ENCODE measurements at places on chromosomes 7 and 10.
A peak's percentile ranks its signal among the peaks of the same experiment; 100 is the strongest.

- no peak for DNase-seq
Observed at GRCh38 chr7:25787336-25787735, 364.7 kb upstream of the NFE2L3 start.

DNA sequence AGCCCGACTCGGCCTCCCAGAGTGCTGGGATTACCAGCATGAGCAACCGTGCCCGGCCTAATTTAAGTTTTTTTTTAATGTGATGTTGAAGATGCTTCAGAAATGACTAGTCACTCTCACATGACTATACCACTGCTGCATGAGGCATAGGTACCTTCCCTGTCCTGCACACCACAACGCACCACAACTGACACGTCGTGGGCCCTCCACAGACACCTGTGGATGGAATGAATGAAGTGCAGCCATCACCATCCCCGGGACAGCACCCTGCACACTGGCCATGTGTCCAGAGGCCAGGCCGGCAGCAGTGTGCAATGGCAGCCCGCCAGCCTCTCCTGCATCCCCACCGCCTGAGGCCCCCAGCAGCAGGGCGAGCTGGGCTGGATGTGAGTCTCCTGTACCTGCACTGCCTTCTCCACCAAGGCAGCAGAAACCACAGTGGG, 55.1 kb downstream of the VOPP1 start:
- DNase-seq, result no peak

GRCh38 chr7:92625617-92626016, 35.4 kb upstream of the FAM133B start:
- DNase-seq, result no peak

DNA sequence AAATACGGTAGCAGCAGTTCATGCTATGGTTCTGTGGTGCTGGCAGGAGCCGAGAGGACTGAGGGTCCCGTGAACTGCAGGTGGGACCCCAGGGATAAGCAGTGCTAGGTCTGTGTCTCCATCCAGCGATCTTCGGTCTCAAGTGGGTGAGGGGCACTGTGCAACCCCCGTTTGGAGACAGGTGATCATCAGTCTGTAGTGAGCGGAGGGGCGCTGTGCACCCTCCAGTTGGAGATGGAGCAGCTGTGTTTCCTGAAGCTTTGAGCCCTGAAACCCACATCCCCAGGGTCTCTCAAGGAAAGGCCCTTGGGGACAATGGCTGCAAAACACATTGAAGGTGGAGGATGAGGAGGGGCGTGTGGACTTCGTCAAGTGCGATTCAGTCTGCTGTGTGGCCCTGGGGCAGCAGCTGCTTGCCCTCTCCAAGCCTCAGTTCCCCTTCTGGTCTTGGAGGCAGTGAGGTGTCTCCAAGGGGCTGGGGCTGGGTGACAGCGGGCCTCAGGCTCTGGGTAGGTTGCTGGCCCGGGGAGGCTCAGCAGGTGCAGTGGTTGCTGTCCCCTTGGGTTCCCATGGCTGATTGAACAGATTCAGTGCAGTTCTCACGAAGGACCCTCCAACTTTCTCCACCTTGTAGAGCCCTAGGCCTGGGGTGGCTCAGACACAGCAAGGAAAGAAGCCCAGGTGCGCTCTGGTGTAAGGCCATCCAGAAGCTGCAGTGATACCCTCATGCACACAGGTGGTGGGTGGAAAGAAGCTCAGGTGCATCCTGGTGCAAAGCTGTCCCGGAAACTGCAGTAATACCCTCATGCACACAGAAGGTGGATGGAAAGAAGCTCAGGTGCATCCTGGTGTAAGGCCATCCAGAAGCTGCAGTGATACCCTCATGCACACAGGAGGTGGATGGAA, 160.6 kb downstream of the ADARB2 start:
- DNase-seq, result no peak

GRCh38 chr7:131124001-131124629, 203.6 kb upstream of the MKLN1 start:
- DNase-seq, result no peak

DNA sequence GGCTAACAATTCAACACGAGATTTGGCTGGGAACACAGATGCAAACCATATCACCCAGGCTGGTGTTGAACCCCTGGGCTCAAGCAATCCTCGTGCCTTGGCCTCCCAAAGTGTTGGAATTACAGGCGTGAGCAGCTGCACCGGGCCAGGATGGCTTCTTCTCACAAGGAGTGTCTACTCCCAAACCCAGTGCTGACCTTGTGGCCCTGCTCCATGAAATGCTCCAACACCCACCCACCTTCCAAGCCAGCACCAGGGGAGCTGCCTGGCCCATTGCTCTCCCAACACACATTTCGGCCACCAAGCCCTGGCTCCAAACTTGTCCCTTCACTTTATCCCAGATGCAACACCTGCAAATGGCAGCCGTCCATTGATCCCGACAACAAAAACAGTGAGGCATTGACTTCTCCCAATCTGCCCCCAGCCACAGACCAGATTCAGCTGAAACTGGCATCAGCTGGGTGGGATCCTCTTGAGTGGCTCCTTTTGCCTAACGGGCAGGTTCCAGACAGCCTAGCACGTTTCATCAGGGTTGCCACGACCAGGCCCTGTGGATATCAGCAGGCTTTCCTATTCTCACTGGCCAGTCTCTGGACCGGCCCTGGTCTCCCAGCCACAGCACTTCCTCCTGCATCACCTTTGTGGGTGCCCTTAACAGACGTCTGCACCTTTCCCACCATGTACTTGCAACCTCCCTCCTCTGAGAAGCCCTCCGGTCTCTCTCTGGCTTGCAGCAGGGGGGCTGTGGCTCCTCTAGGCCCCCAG, 105.7 kb upstream of the CARD11 start:
- DNase-seq, result no peak

GRCh38 chr10:75469006-75469616, 37.7 kb downstream of the LRMDA start:
- peak; percentile 30 for DNase-seq

- peak; percentile 94 for DNase-seq
Observed at GRCh38 chr10:42367532-42368230, 270.7 kb downstream of the ZNF33B start.

DNA sequence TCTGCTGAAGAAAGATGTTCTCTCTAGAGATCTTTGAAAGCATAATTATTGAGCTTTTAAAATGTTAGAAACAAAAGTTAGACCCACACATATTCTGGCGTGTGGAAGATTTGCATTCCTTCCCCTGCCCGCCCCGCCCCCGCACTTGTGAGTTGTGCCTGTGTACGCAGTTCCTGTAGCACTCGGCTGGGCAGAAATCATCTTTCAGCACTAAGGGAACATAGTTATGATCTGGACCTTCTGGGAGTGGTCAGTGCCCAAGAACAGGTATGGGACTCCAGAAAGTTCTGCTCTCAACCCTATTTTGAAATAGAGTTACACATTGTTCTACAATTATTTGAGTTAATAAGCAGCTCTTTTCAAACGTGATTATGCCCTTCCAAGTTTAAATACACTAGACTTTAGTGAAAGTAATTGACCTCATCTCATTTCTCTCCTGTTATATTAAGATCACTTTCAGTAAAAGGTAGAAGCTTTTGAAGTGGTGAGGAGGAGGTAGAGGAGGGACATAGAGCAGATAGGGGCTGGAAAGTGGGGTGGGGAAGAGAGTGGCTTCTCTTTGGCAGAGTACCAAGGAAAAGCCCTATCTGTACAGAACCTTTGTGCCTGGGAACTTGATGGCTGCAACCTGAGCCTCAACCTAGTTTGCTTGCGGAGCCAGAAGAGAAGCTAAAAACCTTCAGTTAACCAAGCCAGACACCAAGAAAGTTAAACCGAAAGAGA, 5.7 kb downstream of the BLVRA start:
- DNase-seq, result peak; percentile 68

- no peak for DNase-seq
Observed at GRCh38 chr10:89684604-89685003, 16.8 kb upstream of the KIF20B start.

- peak; percentile 70 for DNase-seq
Observed at GRCh38 chr7:73701357-73701995, 18.0 kb downstream of the STX1A start.

GRCh38 chr7:157000741-157001653, 9.5 kb downstream of the MNX1 start:
- DNase-seq, result peak; percentile 12

DNA sequence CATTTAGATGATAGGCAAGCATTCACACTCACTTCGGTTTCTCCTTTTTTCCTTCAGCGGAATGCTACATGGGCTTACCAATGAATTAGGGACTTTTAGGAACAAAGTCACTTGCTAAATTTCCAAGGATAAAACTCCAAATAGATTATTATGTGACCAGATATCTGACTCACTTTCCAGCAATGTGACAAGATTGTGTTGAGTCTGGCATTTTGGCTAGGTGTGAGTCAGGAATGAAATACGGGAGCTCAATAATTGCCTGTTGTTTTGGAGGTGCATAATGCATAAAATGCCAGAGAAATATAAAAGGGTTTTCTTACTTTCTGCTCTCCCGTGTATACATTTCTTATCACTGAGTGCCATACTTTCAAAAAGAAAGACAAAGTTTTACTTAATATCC, 721.1 kb downstream of the KCNMA1 start:
- DNase-seq, result no peak

- no peak for DNase-seq
Observed at GRCh38 chr10:103394180-103394579, 2.1 kb downstream of the ATP5MK start.

GRCh38 chr7:3067606-3068380, 24.1 kb upstream of the CARD11 start:
- no peak for DNase-seq

- DNase-seq, result no peak
Observed at GRCh38 chr7:130695840-130696239, 9.5 kb upstream of the TSGA13 start.

DNA sequence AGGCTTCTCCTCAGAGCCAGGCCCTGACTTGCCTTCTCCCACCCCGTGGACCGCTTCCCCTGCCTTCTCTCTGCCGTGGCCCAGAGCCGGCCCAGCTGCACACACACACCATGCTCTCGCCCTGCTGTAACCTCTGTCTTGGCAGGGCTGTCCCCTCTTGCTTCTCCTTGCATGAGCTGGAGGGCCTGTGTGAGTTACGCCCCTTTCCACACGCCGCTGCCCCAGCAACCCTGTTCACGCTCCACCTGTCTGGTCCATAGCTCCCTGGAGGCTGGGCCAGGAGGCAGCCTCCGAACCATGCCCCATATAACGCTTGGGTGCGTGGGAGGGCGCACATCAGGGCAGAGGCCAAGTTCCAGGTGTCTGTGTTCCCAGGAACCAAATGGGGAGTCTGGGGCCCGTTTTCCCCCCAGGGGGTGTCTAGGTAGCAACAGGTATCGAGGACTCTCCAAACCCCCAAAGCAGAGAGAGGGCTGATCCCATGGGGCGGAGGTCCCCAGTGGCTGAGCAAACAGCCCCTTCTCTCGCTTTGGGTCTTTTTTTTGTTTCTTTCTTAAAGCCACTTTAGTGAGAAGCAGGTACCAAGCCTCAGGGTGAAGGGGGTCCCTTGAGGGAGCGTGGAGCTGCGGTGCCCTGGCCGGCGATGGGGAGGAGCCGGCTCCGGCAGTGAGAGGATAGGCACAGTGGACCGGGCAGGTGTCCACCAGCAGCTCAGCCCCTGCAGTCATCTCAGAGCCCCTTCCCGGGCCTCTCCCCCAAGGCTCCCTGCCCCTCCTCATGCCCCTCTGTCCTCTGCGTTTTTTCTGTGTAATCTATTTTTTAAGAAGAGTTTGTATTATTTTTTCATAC, 38.0 kb downstream of the LIMK1 start:
- DNase-seq, result peak; percentile 36

- DNase-seq, result no peak
Observed at GRCh38 chr7:28785041-28785995, 172.8 kb downstream of the TRIL start.

GRCh38 chr7:17781491-17782215, 158.6 kb downstream of the SNX13 start:
- no peak for DNase-seq

DNA sequence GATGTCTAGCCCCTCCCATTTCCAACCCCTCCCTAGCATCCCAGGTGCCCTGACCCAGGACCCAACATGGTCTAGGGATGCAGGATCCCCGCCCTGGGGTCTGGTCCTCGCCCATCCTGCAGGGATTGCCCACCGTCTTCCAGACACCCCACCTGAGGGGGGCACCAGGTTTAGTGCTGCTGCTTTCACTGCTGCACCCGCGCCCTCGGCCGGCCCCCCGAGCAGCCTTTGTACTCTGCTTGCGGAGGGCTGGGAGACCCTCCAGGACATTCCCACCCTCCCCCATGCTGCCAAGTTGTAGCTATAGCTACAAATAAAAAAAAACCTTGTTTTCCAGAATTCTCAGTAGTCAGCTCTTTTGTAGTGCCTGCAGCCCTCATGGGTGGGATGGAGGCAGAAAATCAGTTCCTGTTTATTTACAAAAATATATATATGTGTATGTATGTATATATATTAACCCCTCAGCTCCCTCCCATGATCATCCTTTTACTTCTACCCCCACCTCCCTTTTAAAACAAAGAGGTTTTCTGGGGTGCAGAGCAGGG, 9.7 kb downstream of the ZYX start:
- DNase-seq, result no peak

GRCh38 chr7:22361795-22362194, 4.8 kb upstream of the RAPGEF5 start:
- peak; percentile 44 for DNase-seq

- DNase-seq, result peak; percentile 44
Observed at GRCh38 chr10:28991333-28992270, 297.3 kb upstream of the LYZL1 start.

GRCh38 chr7:111747718-111748117, 185.4 kb upstream of the IMMP2L start:
- DNase-seq, result no peak

- DNase-seq, result no peak
Observed at GRCh38 chr10:70368774-70369482, 13.5 kb downstream of the LRRC20 start.

- DNase-seq, result no peak
Observed at GRCh38 chr10:113179265-113179664, 229.2 kb downstream of the TCF7L2 start.

GRCh38 chr10:17644485-17644943, 563 bp downstream of the STAM start:
- peak; percentile 32 for DNase-seq

DNA sequence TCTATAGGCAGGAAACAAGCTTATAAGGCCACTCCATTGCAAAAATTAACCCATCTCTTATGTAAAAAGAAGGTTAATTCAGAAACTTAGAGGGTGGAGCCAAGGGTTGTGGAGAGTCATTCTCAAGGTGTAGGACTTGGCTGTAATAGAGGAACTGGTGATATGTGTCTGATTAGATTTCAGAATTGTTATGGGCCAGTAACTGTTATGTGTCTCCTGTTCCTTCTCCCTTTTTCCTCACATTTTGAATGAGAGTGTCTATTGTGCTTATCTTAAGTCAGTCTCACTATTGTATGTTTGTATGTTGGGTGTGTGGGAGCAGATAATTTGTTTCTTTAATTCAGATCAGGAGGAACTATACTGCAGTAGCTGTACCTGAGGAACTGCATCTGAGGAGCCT, 49.1 kb downstream of the AHCYL2 start:
- no peak for DNase-seq

DNA sequence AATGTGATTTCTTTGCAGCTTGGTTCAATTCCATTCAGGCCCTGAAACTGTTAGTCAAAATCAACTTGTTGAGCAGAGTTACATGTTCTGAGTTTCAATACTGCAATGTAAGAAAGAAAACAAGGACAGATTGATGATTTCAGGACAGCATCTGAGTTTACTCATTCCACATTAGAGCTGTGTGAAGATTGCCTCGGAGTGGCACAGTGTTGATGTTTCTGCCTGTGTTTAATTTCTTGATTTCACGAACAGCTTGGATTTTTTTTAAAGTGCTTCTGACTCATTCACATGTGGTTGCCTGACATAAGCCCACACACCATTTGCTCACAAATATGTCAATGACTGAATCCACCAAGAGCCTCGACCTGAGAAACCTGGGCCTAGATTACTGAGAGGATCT, 101.2 kb upstream of the PARD3 start:
- DNase-seq, result no peak
